ENCODE measurements at places on chromosomes 12 and 14.

DNA sequence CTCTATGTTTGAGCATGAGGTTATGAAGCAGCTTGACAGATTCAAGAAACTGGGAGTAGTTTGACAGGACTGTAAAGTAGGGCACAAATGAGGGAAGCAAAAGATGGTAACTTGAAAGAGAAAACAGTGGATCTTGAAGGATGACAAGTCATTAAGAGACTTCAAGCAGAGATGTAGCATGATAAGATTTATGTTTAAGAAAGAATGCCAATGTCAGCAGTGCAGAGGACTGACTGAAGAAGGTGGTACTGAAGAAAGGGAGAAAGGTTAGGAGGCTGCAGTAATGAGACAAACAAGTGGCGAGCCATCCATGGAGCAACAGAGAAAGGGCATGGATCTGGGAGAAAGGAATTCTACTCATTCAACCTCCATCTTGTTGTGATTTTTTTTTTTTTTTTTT is 120.2 kb upstream of the RAP1B start:
- DNase-seq = no peak

- DNase-seq = no peak
Observed at GRCh38 chr12:75505706-75506312, 5.6 kb downstream of the KRR1 start.

- DNase-seq = no peak
Observed at GRCh38 chr12:62762645-62763044, 172.3 kb downstream of the PPM1H start.

DNA sequence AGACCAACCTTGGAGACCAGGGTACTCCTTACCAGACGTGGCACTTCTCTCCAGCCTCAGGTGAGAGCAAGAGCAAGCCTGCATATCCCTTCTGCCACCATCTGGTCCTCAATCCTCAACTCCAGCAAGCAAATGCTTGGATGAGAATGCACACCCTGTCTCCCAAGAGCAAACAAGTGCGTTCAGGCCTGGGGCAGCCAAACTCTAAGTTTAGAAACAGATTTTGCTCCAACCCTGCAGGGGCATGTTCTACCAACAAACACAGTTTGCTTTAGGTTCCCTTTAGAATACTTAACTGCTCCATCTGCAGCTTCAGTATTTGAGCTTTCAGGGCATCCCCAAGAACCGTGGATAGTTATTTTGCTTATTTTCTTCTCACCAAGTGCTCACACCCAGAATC is 55.9 kb upstream of the FICD start:
- DNase-seq = no peak

GRCh38 chr14:56199982-56200577 is 81.9 kb downstream of the PELI2 start:
- no peak for DNase-seq

- DNase-seq = no peak
Observed at GRCh38 chr14:103072595-103073366, 11.2 kb upstream of the LBHD2 start.

DNA sequence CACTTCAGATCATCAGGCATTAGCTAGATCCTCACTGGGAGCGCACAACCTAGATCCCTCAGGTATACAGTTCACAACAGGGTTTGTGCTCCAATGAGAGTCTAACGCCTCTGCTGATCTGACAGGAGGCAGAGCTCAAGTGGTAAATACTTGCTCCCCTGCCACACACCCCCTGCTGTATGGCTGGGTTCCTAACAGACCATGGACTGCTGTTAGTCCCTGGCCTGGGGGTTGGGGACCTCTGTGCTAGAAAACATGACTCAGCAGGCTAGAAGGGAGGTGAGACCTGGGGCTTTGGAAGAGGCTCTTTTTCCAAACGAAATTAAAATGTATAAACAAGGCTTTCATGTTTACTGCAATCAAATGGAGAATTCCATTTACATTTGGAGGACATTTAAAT is 691.1 kb downstream of the FLRT2 start:
- DNase-seq = no peak

GRCh38 chr14:90034835-90035525 is 26.8 kb upstream of the KCNK13 start:
- no peak for DNase-seq

GRCh38 chr12:102722147-102722546 is 194.9 kb downstream of the PAH start:
- DNase-seq = no peak

DNA sequence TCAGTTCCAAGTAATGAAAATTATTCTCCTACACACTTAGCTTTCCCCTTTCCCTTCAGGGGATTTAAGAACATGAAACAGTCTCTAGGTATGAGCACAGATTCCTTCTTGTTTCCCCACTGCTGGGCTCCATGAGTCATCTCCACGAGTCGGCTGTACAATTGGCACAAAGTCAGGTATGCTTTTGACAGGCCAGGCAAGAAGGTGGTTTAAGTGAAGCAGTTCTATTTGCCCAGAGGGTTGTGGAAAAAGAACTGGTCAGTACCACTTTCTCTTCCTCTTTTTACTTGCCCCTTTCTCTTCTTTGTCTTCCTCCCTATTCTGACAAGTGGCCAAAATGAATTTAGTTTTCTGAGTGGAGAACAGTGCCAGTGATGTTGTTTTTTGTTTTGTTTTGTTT is 16.3 kb downstream of the DYNC1H1 start:
- no peak for DNase-seq

DNA sequence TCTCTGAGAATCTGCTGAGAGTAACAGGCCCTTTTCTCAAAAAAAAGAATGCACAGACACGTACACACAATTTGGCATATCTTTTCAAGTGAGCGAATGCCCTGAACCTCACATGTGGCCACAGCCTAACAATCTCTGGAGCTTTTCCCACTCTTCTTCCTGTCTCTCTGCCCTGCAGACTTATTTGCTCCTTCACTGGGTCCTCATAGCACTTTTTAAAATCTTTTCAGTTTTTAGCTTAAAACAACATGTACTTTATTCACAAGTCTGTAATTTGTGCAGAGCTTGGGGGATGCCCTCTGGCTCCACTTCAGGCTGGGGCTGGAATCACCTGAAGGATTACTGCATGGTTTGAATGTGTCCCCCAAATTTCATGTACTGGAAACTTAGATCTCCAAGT is 9.0 kb downstream of the MAP1LC3B2 start:
- DNase-seq = no peak

DNA sequence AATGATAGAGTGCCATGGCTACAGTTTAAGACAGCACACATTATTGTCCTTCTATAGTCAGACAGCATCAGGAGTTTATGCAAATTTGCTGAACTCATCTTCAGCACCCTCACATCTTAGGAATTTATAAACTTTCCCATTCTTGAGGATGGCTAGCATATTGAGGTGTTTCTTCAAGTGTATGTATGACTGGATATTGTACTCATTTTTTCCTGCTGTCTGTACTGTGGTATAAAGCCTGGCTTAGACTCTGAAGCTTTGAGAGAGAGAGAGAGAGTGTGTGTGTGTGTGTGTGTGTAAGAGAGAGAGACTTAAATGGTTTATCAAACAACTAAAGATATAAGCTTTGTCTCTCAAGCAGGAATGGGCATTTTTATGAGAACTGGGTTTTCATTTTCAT is 161.6 kb downstream of the PIK3C2G start:
- no peak for DNase-seq

- no peak for DNase-seq
Observed at GRCh38 chr12:112627851-112628250, 163.7 kb upstream of the RPH3A start.

DNA sequence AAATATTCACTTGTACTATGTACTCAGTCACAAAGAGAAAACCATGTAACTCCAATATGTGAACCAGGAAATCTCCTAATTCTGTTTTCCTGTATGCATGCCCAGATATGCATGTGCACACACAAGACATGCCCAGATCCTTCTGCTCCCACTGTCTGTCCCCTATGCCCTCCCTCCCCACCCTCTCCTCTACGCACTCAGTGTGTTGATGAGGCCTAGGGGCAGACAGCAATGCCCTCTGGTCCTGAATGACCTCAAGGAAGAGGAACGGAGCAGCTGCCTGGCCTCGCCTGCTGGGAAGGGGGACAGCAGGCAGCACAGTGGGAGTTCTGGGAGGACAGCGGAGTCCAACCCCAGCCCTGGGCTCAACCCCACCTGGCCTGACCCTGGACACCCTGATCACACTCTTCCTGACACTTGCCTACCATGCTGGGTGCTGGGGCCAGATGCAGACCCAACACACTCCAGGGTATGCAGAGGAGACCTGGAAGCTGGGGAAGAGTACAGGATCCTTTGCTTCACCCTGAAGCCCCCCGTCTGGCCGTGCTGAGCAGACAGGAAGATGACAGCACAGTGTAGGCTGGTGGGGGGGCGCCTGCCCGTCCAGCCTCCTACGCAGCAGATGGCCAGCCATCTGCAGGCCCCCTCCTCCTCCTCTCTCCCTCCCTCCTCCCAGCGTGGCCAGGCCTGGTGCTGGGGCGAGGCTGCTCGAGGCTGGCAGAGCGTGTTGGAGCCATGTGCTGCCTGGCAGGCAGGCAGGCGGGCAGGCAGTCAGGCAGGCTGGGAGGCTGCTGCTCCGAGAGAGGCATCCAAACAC is 106.6 kb upstream of the NCOR2 start:
- no peak for DNase-seq

- DNase-seq = no peak
Observed at GRCh38 chr12:18074001-18074400, 16.0 kb downstream of the RERGL start.

- no peak for DNase-seq
Observed at GRCh38 chr14:58533446-58533845, 104.3 kb upstream of the DACT1 start.

- DNase-seq = no peak
Observed at GRCh38 chr12:68470664-68471328, 138.6 kb upstream of the MDM1 start.

DNA sequence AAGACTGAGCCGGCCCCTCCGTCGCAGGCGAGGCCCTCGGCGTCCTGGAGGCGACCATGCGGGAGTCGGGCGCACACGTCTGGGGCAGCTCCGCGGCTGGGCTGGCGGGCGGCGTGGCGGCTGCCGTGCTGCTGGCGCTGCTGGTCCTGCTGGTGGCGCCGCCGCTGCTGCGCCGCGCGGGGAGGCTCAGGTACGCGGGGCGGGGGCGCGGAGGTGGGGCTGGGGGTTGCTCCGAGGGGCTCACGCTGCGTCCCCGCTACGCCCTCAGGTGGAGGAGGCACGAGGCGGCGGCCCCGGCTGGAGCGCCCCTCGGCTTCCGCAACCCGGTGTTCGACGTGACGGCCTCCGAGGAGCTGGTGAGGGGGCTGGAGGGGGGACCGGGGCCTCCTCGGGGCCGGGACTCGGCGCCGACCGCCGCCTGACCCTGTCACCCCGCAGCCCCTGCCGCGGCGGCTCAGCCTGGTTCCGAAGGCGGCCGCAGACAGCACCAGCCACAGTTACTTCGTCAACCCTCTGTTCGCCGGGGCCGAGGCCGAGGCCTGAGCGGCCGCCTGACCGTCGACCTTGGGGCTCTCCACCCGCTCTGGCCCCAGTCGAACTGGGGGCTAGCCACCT is 7.8 kb downstream of the AMN start:
- DNase-seq = no peak

- no peak for DNase-seq
Observed at GRCh38 chr12:131218026-131218922, 264.6 kb downstream of the ADGRD1 start.

DNA sequence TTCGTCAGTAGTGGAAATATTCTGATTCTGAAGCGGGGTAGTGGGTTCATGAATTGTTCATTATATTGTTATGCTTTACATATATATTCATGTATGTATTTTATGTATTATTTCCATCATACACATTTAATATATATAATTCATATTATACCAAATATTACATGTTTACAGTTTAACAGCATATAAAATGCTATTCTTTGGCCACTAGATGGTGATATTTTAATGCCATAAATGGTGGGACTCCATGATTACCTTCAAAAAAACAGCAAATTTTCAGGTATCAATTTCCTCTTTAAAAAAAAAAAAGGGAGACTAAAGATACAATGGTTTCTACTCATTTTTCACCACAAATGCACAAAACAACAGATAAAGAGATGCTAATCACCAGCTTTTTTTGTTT is 41.0 kb downstream of the BDKRB1 start:
- no peak for DNase-seq

- DNase-seq = no peak
Observed at GRCh38 chr12:92506460-92506859, 196.3 kb upstream of the PLEKHG7 start.

GRCh38 chr12:82474181-82474797 is 116.0 kb downstream of the METTL25 start:
- no peak for DNase-seq

DNA sequence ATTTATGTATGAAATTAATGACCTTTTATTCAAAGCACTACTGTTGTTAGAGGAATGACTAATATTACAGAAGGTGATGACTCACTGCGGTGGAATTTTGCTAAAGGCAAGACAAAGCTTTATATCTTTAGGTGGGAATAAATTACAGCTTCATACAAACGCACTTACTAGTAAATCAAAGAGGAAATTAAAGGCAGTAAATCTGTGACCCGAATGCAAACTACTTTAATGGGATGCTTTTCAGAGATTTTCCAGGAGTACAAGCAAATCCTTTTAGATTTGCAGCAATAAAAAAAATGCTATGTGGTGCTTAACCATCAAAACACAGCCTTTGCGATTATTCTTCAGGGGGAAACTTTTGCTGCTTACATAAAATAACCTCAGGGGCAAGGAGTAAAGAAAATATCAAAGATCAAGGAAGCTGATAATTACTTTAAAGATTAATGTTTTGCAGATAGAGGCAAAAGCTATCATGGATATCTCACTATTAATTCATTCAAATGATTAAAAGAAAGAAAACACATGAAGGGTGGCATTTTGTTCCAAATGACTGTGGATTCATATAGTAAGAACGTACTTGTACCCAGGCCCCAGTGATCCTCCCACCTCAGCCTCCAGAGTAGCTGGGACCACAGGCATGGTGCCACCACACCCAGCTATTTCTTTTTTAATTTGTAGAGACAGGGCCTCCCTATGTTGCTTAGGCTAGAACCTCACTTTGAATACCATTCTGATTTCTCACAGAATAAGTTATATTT is 98.9 kb downstream of the DENND5B start:
- DNase-seq = no peak

- no peak for DNase-seq
Observed at GRCh38 chr14:94897561-94897960, 127.6 kb upstream of the GSC start.

GRCh38 chr14:29630566-29631160 is 297.0 kb downstream of the PRKD1 start:
- no peak for DNase-seq

- no peak for DNase-seq
Observed at GRCh38 chr12:49818241-49818895, 9.8 kb downstream of the NCKAP5L start.

- DNase-seq = no peak
Observed at GRCh38 chr14:40229676-40230075, 797.4 kb upstream of the FBXO33 start.

GRCh38 chr12:67986632-67987031 is 2.6 kb upstream of the IFNG-AS1 start:
- DNase-seq = no peak

DNA sequence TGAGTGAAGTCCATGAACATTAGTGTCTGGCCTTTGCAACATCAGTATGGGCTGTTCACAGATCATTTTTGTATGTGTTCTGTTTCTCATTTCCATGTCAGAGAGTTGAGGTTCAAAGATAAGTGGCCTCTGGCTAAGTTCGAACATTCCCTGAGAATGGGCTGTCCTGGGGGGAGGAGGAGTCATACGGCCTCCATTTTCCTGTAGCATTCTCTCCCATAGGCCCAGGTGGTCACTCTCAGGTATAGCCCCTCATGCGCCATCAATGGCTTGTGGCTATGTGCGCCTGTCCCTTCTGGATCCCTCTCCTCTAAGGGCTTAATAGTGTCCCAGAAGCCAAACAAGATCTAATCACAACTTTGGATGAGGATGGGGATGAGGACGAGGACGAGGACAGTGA is 165.0 kb downstream of the PAX9 start:
- DNase-seq = no peak

- no peak for DNase-seq
Observed at GRCh38 chr12:13368431-13368830, 171.9 kb downstream of the EMP1 start.
